Right hindlimb (tissue), 1 donor: ENCODE measurements at places on chromosomes 5 and 9.

GRCh38 chr5:52799358-52799982 is 11.8 kb downstream of the ITGA1 start:
- DNase-seq = peak; percentile 79

- no peak for DNase-seq
Observed at GRCh38 chr5:144144956-144145751, 25.3 kb downstream of the YIPF5 start.

GRCh38 chr5:1367149-1367548 is 22.2 kb upstream of the CLPTM1L start:
- no peak for DNase-seq

DNA sequence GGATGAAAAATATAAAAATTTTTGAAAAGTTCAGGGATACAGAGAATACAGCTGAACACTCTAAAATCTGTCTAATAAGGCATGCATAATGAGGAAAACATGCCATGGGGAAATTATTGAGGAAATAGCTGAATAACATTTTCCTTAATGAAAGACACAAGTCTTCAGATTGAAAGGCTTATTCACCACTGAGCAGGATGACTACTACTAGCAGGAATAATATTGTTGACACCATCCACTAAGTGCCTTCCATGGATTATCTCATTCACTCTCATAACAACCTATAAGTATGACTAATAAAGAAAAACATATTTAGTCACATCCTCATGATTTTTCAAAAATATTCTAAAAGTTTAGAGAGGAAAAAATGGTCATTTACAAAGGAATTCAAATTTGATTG is 96.7 kb upstream of the FER start:
- no peak for DNase-seq

DNA sequence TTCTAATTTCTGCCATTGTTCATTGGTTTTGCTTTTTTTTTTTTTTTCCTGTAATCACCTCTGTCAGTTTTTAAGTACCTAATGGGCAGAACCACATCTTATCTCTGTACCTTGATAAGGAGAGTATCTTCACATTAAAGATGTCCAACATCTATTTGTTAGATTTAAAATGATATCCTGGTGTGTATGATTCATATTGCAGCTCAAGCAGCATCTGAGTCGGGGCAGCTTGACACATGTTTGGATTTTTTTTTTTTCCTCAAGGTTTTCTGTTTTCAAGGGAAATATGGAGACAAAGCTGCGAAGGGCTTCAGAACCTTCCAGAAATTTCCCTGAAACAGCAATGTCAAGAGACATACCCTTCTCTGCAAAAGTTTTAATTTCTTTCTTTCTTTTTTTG is 164.7 kb downstream of the DOCK2 start:
- no peak for DNase-seq

GRCh38 chr9:15278091-15278687 is 28.8 kb downstream of the TTC39B start:
- no peak for DNase-seq

DNA sequence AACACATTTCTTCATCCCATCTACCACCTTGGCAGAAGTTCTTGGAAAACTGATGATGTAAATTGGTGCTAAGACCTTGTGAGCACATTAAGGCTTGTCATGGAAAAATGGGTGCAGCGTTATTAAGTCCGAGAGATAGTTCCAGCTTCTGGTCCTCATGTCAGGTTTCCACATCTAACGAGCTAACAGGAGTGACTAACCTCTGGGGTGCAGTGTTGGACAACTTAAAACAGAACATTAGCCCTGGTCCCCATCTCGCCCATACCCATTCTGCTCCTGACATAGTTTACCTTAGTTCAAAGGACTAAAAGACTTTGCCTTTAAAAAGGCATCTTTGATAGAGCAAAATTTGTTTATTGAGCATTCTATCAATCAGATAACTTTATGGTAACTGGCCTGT is 128.0 kb downstream of the SLC1A3 start:
- DNase-seq = no peak

DNA sequence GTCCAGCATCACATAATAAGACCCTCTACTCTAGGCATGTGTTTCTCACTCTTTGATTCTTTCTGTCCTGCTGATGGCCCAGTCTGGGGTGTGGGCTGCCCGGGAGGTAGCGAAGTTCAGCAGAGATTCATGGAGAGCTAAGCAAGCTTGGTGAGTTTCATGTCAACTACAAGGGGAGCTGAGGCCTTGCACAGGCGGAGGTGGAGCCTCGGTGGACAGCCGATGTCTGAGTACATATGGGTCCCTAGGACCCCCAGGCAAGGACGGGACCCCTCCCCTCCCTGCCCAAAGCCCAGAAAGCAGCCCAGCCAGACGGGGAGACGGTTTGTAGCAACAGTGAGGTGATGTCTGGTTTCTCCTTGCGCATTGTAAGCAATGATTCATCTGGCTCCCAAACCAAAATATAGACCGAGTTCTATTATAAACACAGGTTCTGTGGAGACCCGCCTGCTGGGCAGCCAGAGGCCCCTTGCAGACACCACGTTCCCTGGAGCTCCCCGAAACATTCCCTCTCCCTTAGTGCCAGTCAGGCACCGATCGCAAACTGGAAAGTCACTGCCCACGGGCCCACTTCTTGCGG is 45.5 kb downstream of the COL27A1 start:
- DNase-seq = no peak

GRCh38 chr9:121748727-121749423 is 97.4 kb downstream of the DAB2IP start:
- DNase-seq = no peak

DNA sequence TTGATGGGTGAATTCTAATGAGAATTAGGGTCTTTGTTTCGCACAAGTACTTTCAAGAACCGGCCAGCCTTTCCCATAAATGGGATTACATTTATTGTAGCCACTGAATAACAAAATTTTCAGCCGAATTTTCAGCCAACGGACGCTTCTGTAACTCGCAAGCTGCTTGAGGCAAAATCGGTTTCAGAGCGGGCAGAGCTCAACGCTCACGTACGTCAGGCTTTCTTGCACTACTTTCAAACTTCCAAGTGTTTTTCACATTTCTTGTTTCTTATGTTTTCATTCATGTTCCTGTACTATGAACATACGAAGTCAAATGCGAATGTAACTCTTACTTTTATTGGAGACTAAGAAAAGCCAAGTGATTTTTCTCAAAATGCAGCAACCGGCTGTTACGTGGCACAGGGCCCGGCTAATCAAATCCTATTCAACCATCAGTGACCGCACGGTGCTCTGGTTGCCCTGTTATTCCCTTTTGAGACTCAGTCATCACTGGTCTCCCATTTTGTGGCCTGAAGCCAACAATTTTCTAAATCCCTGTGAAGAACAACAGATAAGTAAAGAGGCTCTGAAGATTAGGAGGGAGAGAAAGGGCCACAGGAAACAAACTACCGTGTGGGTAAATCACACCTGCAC is 68.5 kb downstream of the SLC28A3 start:
- DNase-seq = peak; percentile 30

DNA sequence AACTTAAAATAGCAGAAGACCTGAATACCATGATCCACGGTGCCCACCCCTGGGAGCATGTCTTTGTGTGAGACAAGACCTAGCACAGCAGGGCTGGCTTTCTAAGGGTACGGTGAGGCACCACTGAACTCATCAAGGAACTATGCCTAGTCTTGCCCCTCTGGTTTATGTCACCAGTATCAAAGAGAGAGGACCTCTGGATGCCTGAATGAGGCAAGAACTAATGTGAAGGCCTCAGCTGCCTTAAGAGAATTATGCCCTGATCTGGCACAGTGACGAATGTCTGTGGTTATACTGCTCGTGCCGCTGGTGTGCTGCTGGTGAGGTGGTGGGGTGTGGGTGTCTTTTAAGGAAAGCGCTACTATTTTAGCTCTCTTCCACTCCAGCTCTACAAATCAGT is 23.0 kb downstream of the NREP start:
- no peak for DNase-seq

- DNase-seq = no peak
Observed at GRCh38 chr9:75869236-75869635, 21.2 kb upstream of the PCSK5 start.

GRCh38 chr5:140497897-140498296 is 49.6 kb upstream of the EIF4EBP3 start:
- no peak for DNase-seq

DNA sequence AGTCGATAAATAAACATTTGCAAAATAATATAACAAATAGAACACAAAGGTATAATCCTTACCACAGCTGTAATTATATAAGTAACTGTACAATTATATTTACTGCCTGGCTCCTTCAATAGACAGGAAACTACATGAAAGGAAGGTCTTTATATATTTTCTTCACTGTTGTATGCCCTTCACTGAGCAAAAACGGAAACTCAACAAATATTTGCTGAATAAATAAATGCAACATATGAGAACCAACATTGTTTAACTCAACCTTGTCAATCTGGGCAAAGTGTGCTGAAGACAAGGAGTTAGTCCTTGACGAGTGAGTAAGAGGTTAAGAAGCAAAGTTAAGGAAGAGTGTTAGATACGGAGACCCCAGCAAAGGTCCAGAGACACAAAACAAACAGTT is 22.6 kb downstream of the PSMD5 start:
- DNase-seq = no peak
